ENCODE measurements at places on chromosomes 16 and 17.

DNA sequence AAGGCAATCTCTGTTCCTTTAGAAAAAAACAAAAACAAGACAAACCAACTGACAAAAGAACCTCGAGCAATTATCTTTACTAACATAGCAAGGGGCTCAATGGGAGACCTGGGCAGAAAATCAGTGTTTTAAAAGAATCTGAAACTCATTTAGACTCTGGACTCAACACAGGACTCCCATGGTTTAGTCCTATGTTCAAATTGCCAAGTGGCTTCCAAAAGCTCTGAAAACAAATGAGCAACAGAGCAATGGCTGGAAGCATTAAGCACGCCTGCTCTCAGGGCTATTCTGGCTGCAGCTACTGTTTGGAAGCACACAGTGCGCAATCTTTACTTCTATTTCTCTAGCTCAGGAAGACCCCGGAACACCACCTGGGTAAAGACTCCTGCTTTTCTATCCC, 162.0 kb downstream of the AATF start:
- DNase-seq: no peak

DNA sequence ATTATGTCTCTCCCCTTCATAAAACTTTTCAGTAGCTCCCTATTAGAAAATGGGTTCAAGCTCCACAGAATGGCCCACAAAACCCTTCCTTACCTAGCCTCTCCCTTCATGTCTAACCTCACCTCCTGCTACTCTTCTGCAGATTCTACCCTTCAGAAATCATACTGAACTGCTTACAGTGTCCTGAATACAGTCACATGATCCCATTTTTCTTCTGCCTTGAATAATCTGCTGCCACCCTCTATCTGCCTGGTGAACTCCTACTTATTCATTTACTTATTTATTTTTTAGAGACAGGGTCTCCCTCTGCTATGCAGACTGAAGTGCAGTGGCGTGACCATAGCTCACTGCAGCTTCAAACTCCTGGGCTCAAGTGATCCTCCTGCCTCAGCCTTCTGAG, 15.0 kb downstream of the LASP1NB start:
- DNase-seq: no peak

GRCh38 chr17:2025622-2026309, 632 bp upstream of the RTN4RL1 start:
- DNase-seq: no peak

GRCh38 chr16:1444730-1445517, 568 bp upstream of the CCDC154 start:
- no peak for DNase-seq

- no peak for DNase-seq
Measured at GRCh38 chr17:61000911-61001310, 323.3 kb downstream of the BCAS3 start.

GRCh38 chr16:49542946-49543630, 169.5 kb downstream of the C16orf78 start:
- DNase-seq: no peak

DNA sequence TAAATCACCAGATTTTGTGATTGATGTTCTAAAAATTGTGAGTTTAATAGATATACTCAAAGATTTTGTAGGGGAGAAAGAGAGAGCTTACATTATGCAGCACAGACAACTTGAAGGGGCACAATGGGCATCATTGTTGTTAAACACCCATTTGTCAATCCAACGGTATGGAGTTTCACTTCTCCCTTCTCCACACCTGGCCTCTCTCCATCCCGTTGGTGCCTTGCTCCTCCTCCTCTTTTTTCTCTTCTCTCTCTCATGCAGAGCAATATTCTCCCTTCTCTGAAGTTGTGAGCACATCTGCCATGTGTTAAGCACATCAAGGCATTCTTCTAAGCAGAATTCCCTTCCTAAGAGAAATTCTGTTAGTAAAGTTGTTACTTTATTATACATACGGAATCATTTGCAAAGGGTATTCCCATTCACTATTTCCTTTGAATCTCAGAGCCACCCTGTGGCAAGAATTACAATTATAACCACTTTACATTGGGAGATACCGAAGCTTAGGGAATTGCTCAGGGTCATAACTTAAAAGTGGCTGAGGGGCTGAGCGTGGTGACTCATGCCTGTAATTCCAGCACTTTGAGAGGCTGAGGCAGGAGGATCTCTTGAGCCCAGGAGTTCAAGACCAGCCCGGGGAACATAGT, 40.5 kb upstream of the SKAP1 start:
- no peak for DNase-seq

GRCh38 chr17:76697702-76698465, 12.9 kb downstream of the MXRA7 start:
- no peak for DNase-seq
